Left ventricle myocardium superior (tissue), 1 donor: ENCODE measurements at places on chromosomes 3 and 15. TPM values are rescaled to one million over a fixed set of nuclear protein-coding genes. Genes with fewer than 3 reads are reported as not detected.

CPNE4 gene
- total RNA-seq = 34.5 TPM

MLF1 gene
- 234 TPM for total RNA-seq

COL8A1 gene
- 12.0 TPM for total RNA-seq

AP3S2 gene
- 46.6 TPM for total RNA-seq

EFHB gene
- not detected for total RNA-seq

DAZL gene
- not detected for total RNA-seq

TMOD3 gene
- total RNA-seq = 19.9 TPM

GUCA1C gene
- 1.8 TPM for total RNA-seq

CLSTN2 gene
- total RNA-seq = 4.9 TPM

CCDC191 gene
- 0.99 TPM for total RNA-seq

ZKSCAN7 gene
- total RNA-seq = 1.8 TPM

SLC27A2 gene
- total RNA-seq = not detected

PLSCR5 gene
- total RNA-seq = not detected

ZIC4 gene
- total RNA-seq = not detected

DUOXA2 gene
- not detected for total RNA-seq

ITIH3 gene
- total RNA-seq = not detected

POLQ gene
- total RNA-seq = 0.79 TPM

ABTB1 gene
- total RNA-seq = 34.2 TPM

SPPL2A gene
- total RNA-seq = 97.4 TPM

ASB14 gene
- total RNA-seq = 14.1 TPM

FGF7 gene
- 34.6 TPM for total RNA-seq

C3orf22 gene
- not detected for total RNA-seq

PEX5L gene
- 0.57 TPM for total RNA-seq

ACTC1 gene
- 14,086 TPM for total RNA-seq

SOX14 gene
- not detected for total RNA-seq

AVEN gene
- total RNA-seq = 25.8 TPM

CHDH gene
- total RNA-seq = 12.7 TPM

RBPMS2 gene
- total RNA-seq = 213 TPM

MEIS2 gene
- total RNA-seq = 44.9 TPM

EHD4 gene
- 53.5 TPM for total RNA-seq

GOLGA8M gene
- 1.4 TPM for total RNA-seq

EPM2AIP1 gene
- 19.1 TPM for total RNA-seq

HHATL gene
- 463 TPM for total RNA-seq

ELL3 gene
- total RNA-seq = 1.3 TPM

ZPLD1 gene
- total RNA-seq = not detected

ADPRH gene
- 10.3 TPM for total RNA-seq

FEZF2 gene
- total RNA-seq = not detected

VGLL3 gene
- 3.6 TPM for total RNA-seq

TRAIP gene
- 1.2 TPM for total RNA-seq

GPR27 gene
- total RNA-seq = 4.4 TPM

SLCO3A1 gene
- total RNA-seq = 52.8 TPM
